ENCODE measurements at places on chromosomes 2 and 18.

- no peak for DNase-seq
Measured at GRCh38 chr2:233164967-233165366, 86.5 kb upstream of the ATG16L1 start.

DNA sequence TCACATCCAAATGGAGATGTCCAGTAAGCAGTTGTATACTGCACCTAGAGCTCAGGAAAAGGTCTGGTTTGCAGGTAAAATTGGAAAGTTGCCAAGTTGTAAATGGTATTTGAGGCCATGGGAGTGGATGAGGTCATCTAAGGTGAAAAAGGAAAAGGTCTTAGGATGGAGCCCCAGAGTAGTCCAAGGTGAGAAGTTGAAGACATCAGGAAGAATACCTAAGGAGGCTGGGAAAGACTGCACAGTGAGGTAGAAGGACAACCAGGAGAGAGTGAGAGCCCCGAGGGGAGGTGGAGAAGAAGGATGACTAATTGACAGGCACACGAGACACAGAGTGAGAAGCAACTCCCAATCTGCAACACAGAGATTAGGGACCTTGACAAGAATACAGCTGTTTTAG lies 10.7 kb downstream of the DPP4 start:
- no peak for DNase-seq

GRCh38 chr18:48312066-48312465 lies 97.1 kb downstream of the ZBTB7C start:
- no peak for DNase-seq

DNA sequence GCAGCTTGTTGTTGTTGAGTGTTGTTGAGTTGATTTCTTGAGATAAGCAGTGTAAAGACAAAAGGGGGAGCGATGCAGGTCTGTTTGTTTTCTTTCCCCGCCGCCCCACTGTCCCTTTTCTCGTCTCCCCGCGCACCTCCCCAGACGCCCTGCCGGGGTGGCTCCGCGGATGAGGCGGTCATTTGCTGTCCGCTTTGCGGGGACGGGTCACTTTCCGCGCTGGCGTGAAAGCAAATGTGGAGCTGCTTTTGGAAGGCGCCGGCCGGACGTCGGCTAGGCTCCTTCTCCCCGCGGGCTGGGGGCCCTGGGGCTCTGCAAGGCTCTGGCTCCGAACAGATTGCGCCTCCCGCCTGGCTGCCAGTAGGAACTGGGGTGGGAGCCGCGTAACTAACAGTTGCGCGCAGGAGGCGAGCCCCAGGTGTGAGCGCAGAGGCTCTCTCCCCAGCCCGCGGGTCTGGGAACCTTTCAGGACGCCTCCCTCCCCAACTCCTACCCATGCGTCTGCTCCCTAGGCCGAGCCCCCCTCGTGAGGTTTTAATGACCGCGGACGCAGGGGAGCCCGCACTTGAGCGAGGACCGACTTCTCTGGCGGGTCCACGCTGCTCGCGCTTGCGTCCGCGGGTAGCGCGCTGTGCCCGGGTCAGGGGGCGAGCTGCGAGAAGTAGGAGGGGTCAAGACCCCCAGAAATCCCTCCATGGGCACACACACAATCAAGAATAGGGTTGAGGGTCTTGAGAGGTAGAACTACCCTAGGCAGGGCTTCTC lies 146.6 kb downstream of the MEIS1 start:
- no peak for DNase-seq

DNA sequence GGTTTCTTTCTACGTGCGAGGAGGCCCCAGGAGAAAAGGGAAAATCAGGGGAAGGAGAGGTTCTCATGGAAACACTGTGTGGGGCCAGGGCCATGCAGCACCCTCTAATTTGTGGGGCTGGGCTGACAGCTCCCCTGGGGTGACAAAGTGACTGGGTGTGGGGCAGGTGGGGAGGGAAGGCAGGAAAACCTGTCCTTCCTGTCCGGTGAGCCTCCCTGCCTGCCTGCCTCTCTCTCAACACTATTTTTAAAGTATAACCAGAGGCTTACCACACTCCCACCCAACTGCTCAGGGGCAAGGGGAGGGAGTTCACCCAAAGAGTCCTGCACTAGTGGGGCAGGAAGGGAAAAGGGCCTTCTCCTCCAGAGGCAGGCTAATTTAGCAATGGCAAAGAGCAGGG lies 10.5 kb upstream of the EPAS1 start:
- DNase-seq = no peak

DNA sequence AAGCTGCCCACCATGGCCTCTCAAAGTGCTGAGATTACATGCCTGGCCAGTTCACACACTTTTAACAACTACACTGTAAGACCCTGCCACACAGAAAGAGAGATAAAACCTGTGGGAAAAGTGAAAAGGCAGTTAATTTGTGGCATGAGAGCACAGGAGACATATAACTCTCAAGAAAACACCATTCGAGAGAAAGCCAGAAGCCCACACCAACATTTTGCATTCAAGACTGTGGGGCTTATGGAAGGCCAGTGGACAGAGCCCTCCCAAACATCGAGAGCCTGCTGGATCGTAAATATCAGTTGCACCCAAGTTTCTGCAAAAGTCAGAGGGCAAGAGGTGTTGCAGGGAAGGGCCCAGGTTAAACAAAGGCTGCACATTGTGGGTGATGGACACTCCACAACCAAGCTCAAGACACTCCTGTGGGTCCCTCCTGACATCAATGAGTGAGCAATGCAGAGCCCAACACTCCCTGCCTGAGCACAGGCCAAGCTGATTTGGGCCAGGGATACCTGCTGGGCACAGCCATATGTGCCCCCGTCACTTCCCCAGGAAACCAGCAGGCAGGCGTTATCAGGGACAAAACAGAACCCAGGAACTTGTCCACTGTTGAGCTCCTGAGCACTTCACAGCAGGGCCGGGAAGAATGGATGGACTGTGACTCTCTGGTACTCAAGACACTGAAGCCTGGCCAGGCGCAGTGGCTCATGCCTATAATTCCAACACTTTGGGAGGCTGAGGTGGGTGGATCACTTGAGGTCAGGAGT lies 114.4 kb downstream of the ZFP36L2 start:
- DNase-seq = no peak

DNA sequence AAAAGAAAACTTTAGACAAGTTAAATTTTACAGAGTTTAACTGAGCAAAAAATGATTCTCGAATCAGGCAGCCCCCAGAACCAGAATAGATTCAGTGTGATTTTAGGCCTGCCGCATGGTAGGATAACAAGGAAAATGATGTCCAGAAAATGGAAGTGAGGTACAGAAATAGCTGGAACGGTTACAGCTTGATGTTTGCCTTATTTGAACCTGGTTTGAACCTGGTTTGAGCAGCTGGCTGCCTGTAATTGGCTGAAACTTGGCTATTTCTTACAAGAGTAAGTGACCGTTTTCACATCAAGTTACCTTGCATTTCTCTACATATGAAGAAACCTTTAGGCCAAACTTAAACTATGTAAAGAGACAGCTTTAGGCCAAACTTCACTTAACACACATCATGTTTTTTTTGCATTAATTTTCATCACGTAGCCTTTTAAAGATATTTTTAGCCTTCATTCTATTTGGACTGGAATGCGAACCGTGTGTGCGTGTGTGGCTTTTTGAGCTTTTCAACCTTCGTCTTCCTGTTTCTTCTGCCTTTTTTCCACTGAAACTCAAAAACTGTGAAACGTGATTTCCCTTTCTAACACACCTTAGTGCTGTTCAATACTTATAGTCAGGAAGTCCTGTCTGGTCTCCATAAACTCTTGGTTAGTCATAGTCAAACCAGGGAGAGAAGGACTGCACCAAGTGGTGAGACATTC lies 4.5 kb upstream of the POLE4 start:
- no peak for DNase-seq

- DNase-seq = no peak
Measured at GRCh38 chr2:37849911-37850310, 75.2 kb upstream of the RMDN2 start.

DNA sequence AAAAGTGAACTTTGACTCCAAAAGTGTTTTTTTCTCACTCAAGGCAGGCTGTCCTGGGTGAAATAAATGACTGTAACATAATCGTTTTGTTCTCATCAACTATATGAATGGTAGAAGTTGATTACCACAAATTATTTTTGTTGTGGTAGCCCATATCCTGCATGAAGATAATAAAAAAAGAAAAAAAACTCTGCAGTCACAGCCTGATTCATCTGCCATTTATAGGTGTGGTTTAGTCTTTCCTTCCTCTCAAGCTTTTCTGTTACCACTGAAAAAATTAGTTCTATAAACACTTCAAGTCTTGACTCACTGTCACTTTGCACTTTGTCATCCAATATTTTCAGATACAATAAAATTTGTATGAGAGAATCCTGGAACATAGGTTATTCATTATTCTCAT lies 522.0 kb downstream of the PLCL1 start:
- DNase-seq = no peak

DNA sequence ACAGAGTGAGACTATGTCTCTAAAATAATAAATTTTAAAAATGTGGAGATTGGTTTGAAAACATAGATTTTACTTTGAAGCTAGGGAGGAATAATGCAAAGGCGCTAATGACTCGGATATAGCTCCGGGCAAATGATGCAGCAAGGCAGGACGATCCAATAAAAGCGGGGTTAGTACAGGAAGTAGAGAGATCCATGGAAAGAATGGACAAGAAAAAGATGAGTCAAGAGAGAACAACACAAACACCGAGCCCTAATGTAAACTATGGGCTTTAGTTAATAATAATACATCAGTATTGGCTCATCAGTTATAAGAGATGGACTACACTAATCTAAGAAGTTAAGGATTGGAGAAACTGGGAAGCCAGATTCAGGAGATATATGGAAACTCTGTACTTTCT lies 74.5 kb downstream of the QPCT start:
- no peak for DNase-seq

DNA sequence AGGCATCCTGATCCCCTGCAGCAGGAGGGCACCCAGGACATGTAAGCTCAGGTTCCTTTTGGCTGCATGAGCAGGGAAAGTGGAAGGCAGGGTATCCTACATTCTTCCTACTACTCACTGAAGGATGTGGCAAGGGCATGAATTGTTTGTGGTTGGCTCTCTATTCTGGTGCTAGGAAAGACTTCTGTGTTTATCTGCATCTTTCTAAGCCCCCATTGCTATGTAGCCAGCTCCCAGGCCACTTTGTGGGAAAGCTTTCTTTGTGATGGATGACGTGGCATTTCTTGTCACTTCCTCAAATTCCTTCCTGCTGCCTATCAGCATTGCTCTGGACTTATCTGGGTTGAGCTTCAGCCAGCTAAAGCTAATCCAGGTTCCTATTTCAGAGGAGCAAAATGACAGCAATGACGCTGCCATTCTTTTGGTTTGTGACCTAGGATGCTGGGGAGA lies 46.2 kb downstream of the MEIS1 start:
- DNase-seq = no peak

DNA sequence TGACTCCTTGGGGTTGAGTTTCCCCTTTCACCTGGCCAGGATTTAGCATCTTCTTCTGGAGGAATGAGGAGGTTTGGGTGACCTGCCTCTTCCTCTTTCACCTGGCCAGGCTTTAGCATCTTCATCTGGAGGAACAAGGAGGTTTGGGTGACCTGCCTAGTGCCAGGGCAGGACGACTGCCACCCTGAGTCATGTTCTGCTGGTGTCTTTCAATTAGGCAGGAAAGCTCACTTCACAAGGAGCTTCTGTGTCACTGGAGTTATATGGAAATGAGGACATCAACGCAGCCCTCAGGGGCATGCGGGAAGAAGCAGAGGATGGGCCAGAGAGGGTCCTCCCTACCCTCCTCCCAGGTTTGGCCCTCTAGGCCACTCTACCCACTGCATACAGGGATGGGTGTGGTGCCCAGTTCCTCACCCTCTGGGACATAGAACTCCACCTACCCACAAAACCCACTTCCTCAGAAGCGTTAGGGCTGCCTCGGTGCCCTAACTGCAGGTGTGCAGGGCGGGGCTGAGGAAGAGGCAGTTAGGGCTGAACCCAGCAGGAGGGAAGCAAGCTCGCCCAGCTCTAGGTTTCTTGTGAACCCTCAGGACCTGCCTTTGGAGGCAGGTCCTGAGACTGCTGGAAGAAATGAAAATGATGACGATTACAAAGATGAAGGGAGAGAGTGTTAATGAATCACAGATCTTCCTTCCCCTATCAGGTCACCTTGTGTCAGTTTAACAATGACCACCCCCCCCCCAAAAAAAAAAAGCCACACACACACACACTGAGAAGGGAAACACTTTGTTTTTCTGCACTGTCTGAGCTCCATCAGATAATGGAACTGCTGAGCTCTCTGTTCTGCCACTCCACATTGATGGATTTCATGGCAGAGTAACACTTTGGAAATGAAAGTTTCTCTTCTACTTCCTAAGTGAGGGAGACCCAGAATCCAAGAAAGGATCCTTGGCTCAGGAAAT lies 71.0 kb downstream of the ARL4C start:
- DNase-seq = peak; percentile 44

- no peak for DNase-seq
Measured at GRCh38 chr18:33404244-33404873, 36.2 kb downstream of the CCDC178 start.

DNA sequence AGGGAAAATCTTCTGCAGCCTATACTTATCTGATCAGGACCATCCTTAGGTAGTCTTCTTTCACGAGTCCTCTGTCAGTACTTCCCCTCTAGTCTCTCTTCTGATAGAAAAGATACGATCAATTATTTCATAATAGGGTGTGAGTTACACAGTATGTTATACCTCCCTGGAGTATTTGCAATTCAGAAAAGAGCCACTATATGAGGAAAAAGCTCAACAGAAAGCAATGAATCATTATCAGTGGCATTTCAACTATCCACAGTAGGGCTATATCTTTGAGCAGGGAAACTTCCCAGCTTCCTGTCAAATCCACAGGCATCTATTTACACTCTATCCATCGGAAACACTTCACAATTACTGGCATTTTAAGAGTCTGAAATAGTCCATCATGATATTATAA lies 105.3 kb upstream of the ACVR2A start:
- no peak for DNase-seq

DNA sequence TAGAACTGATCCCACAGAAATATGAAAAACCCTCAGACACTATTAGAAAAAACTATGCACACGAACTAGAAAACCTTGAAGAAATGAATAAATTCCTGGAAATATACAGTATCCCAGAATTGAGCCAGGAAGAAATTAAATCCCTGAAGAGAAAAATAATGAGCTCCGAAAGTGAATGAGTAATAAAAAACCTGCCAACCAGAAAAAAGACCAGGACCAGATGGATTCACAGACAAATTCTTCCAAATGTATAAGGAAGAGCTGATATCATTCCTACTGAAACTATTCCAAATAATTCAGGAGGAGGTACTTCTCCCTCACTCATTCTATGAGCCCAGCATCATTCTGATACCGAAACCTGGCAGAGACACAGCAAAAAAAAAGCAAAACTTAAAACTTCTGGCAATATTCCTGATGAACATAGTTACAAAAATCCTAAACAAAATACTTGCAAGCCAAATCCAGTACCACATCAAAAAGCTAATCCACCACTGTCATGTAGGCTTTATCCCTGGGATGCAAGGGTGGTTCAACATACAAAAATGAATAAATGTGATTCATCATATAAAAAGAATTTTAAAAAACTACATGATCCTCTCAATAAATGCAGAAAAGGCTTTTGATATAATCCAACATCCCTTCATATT lies 1397.6 kb upstream of the DDX18 start:
- no peak for DNase-seq

GRCh38 chr2:18545384-18545783 lies 15.1 kb downstream of the RDH14 start:
- DNase-seq = no peak

GRCh38 chr2:131056204-131056931 lies 36.9 kb downstream of the FAM168B start:
- no peak for DNase-seq

- DNase-seq = no peak
Measured at GRCh38 chr2:29050591-29050990, 23.7 kb downstream of the PCARE start.

- DNase-seq = no peak
Measured at GRCh38 chr18:58495634-58496033, 133.3 kb downstream of the ALPK2 start.

All from activated CD8-positive, alpha-beta memory T cell treated with anti-CD3 and anti-CD28 coated beads for 4 hours (primary cell).